GM13976 (cell line): ENCODE measurements at places on chromosomes 1 and 21.

DNA sequence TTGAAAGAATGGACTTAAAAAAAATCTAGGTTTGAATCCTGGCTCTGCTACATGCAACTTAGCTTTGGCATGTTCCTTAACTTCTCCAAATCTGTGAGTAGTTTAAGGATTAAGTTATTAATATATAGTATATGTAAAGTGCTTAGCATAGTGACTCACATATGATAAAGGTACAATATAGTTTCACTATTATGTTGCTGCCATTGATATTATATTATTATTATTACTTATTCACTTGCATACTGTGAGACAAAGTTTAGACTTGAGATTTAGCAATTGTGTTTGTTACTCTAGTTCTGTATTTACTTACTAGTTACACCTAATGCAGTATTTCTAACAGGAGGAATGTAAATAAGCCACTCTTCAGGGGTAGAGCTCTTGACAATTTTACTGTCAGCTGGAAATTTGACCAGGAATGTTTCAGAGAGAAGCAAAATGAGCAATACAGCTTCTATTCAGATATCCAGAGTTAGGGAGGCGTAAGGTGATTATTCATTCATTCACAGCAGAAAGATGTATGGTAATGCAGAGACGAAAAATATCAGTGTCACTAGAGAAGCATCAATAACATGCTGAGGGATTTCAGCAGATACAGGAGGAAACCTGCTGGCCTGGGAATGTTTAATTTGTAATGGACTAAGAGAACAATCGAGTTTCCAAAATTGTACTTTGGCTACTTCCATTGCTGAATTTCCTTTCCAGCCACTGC is 25.5 kb downstream of the RGS7 start:
- no peak for DNase-seq

DNA sequence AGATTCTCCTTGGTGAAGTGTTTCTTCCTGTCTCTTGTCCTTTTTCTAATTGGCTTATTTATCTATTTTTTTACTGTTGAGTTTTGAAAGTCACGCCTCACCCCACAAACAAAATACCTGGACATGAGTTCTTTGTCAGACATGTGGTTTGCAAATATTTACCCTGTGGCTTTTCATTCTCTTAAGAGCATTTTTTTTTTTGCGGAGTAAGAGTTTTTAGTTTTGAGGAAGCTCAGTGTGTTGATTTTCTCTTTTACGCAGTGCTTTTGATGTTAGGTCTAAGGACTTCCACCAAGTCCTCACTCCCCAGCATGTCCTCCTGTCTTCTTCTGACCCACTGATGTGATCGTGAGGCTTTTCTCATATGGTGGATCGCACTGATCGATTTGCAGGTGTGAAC is 7.6 kb downstream of the DFFB start:
- DNase-seq, result no peak

DNA sequence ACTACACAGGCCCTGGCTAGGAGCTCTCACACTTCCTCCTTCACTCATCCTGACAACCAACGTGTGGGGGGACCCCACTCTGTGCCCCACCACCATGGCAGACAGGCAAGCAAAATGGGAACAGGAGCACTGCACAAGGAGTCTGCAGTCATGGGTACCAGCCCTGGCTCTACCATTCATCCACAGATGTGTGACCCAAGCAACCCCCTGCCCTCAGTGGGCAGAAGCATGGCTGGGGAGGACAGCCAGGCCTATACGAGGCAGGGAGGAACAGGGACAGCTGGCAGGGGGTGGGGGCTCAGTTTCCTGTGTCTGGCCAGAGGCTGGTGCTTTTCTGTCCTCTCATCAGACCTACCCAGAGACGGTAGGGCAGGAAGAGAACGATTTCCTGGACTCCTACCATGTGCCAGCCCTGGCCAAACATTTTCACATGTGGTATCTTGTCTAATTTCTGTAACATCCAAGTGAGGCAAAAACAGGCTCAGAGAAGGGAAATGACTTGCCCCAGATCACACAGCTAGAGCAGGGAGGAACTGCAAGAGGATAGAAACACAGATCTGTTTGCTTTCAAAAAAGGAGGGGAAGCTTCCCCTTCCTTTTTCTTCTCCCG is 178.0 kb downstream of the HIVEP3 start:
- no peak for DNase-seq

DNA sequence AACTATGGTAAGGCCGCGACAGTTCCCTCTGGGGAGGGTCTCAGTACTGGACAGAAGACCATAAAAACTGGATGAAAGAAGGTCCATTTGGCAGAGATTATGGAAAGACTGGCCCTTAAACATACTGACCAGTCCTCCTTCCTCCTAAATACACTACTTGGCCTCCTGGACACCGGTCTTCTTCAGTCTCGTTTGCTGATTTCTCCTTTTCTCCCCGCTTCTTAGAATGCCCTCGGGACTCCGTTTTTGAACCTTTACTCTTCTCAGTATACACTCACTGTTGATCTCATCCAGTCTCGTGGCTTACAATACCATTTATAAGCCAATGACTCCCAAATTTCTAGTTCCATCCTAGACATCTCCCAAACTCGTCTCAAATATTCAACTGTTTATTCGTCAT is 694 bp upstream of the MRPL9 start:
- no peak for DNase-seq

DNA sequence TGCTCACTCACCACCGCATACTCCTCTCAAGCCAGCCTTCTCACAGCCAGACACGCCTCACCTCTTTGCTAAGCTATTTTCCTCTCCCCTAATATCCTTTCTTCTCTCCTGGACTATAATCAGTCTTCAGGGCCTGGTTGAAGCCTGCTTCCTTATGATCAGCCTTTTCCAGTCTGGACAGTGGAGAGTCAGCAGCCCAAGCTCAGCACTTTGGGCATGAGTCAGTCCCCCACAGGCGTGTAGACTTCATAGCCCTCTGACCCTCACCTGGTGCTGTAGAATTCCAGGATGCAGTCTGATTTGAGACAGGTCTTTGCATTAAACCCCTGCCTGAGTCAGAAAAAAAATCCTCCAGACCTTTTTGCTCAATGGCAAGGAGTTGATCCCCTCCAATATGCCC is 2.5 kb downstream of the HPCAL4 start:
- DNase-seq, result no peak

- DNase-seq, result no peak
Observed at GRCh38 chr1:3632298-3632697, 7.5 kb downstream of the TPRG1L start.

- DNase-seq, result no peak
Observed at GRCh38 chr1:164739189-164739588, 180.2 kb downstream of the PBX1 start.

- no peak for DNase-seq
Observed at GRCh38 chr1:89211035-89211634, 12.4 kb upstream of the GBP4 start.

GRCh38 chr1:54499360-54500106 is 48.5 kb upstream of the ACOT11 start:
- DNase-seq, result peak; percentile 55

GRCh38 chr1:38898653-38899230 is 17.4 kb upstream of the GJA9 start:
- DNase-seq, result no peak

DNA sequence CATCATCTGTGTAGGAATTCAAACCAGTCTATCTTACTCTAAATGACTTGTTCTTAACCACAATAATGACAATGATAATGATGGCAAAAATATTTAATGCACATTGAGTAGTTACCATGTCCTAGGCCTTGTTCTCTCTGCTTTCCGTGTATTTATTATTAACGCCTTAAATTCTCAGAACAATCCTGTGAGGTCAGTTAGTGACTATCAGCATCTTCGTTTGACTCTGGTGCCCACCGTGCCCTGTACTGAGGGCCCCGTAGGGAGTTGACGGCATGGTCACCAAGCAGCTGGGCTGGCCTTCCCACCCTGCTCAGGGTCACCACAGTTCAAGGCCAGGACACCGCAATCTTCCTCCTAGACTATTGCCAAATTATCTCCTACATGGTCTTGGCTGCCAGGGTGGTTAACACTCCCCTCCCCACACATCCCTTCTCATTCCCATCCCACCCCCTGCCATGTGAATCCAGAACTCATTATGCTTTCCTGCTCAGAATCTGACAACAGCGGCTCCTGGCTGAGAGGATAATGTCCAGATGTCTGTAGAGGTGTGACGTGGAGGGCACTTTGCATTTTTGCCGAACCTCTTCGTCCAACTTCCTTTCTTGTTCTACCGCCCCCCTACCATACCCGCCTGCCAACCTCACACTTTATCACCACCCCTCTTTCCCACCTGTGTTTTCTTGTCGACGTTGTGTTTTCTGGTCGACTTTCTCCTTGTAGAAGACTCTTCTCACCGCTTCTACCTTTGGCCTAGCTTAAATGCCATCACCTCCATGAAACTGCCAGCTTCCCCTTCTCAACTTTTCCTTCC is 33.4 kb downstream of the IGFN1 start:
- DNase-seq, result no peak
